ENCODE measurements at places on chromosomes 1 and 21.

DNA sequence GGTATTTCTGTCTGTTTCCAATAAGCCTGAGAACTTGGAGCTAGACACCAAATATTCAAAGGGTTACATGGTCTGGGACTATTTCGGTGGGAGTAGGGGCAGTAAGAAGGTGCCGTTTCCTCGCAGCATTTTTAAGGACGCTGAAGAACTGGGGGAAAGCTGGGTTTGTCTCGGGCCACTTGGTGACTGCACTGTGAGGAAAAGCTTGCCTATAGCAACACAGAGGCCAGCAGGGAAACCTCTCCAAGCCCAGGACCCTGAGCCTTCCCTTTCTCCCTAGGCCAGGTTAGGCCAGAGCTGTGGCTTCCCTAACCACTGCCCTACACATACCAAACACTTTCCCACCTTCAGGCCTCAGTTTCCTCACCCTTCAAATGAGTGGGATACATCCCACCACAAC lies 3.3 kb downstream of the GLIS1 start:
- no peak for DNase-seq

GRCh38 chr1:202923533-202923932 lies 3.5 kb downstream of the KLHL12 start:
- DNase-seq, result no peak

DNA sequence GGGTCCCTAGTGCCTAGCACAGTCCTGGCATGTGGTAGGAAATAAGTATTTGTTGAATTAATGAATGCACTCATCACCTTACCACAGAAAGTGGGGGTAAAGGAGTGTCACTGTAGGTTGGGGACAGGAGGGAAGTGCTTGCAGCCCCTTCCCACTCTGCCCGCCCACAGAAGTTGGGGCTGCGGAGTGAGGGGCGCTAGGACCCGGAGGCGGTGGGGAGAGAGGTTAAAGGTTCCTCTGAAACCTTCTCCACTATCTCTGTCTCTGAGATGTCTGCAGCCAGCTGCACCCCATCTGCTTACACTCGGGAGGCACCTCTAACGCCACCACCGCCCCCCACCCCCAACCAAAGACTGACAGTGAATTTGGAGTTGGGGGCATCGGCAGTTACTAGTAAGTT lies 1.4 kb upstream of the WNT2B start:
- DNase-seq, result no peak

DNA sequence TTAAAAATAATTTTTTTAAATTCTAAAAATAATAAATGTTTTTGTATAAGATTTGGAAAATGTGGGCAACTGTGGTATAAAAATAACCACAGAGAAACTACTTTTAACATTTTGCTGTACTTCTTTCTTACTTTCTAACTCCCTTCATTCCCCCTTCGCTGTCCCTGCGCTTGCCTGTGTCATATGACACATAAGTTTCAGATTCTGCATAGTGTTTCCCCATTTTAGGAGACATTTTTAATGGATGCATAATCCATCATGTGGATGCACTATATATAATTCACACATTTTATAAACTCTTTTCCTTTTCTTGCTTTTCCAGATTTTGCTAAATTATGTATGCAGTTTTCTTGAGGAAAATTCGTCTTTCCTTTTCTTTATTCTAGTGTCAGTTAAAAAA lies 16.3 kb downstream of the ATG4C start:
- no peak for DNase-seq

DNA sequence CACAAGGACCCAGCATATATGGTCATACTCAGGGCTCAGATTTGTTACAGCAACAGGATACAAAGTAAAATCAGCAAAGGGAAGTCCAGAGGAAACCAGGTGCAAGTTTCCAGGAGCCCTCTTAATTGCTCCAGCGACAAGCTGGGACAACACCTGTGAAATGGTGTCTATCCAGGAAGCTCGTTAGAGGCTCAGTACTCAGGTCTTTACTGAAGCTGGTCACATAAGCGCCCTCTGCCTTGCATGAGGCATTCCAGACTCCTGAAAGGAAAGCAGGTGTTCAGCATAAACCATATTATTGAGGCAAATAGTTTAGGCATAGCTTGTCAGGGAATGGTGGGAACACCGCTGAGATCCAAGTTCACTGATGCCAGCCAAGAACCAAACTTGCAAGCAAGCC lies 231.0 kb downstream of the SLC35F3 start:
- DNase-seq, result no peak

DNA sequence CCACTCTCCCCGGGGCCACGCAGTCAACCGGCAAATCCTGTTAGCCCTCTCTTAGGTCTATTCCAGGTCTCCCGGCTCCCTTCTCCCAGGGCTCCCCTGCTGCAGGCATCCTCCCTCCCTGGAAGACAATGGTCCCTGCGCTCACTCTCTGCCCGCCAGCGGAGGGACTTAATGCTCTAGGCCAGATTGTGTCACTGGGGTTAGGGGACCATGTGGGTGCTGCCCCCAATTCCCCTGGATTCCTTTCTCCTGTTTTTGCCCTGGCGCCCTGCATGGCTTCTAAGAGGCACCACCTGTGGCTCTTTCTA lies 8.2 kb downstream of the FAM131C start:
- no peak for DNase-seq

- DNase-seq, result no peak
These were observed 52.4 kb downstream of the SMYD3 start for GRCh38 chr1:246454655-246455054.

- no peak for DNase-seq
These were observed 110.0 kb downstream of the CD247 start for GRCh38 chr1:167408355-167408754.

DNA sequence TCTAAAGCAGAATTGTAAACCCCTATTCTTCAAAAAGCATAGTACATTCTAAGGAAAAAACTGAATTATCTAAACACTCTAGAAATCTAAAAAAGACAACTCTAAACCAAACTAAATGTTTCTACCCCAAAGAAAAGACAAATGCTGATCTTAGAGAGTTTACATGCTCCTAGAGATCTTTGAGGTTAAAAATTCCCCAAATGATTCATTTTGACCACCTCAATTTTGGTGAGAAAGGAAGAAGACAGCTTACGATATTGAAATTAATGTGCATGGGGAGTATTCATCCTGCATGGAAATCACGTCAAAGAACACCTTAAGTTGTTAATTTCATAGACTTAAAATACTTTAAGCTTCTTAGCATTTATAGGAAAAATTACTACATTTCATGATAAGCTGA lies 377.8 kb upstream of the RUNX1 start:
- no peak for DNase-seq

DNA sequence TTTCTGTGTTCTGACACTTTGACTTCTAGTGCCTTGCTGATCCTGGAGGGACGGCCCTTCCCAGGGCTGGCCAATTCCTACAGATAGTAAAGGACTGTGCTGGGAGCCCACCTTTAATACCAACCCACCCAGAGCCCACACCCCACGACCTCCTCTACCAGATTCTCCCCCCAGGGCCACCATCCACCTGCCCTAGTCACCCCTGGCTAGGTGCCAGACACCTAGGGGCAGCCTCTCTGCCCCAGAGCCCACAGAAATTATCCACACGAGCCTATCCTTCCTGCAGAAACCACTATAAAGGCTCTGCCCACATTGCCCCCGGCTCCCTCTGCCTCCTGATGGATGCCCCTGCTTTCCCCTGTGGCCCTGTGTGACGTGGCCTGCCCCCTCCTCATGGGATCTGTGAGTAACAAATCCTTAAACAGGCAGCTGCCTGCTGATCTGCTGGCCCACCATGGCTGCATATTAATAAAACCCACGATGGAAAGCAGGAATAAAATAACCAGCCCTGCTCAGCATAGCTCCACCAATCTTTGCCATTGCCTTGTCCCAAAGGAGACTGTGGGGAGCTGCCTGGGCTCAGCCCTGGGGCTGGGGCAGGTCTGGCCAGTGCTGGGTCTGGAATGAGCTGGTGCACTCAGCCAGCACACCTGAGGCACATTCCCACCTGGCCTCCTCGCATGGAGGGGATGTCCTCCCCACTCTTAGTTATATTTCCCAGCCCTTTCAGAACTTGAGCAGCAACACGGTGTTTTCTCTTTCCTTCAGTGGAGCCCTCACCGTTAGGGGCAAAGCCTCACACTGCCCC lies 488.5 kb downstream of the NPHP4 start:
- no peak for DNase-seq

- DNase-seq, result no peak
These were observed 20.6 kb downstream of the RUNX3 start for GRCh38 chr1:24909388-24909898.

DNA sequence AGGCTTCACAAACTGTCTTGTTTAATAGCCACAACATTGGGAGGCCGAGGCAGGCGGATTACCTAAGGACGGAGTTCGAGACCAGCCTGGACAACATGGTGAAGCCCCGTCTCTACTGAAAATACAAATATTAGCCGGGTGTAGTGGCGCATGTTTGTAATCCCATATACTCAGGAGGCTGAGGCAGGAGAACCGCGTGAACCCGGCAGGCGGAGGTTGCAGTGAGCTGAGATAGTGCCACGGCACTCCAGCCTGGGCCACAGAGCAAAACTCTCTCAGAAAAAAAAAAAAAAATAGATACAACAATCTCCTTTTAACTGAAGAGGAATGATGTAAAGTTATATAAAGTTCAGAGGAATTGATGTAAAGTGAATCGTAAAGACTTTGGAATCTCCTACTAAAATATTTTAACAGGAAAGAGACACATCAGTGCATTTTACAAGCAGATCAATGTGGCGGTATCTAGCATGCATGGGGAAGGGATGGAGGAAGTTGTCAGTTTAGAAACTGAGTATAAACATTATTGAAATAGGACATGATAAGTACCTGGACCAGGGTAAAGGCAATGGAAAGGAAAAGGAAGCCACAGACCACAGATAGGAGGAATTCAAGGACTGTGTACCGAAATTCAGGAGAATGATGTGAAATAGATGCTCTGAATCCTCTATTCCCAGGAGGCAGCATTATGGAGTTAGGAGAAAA lies 41.5 kb downstream of the PTPRC start:
- DNase-seq, result no peak

GRCh38 chr1:168980180-168980579 lies 126.3 kb upstream of the ATP1B1 start:
- DNase-seq, result no peak

- DNase-seq, result no peak
These were observed 85.4 kb upstream of the ACTRT2 start for GRCh38 chr1:2935751-2936390.

DNA sequence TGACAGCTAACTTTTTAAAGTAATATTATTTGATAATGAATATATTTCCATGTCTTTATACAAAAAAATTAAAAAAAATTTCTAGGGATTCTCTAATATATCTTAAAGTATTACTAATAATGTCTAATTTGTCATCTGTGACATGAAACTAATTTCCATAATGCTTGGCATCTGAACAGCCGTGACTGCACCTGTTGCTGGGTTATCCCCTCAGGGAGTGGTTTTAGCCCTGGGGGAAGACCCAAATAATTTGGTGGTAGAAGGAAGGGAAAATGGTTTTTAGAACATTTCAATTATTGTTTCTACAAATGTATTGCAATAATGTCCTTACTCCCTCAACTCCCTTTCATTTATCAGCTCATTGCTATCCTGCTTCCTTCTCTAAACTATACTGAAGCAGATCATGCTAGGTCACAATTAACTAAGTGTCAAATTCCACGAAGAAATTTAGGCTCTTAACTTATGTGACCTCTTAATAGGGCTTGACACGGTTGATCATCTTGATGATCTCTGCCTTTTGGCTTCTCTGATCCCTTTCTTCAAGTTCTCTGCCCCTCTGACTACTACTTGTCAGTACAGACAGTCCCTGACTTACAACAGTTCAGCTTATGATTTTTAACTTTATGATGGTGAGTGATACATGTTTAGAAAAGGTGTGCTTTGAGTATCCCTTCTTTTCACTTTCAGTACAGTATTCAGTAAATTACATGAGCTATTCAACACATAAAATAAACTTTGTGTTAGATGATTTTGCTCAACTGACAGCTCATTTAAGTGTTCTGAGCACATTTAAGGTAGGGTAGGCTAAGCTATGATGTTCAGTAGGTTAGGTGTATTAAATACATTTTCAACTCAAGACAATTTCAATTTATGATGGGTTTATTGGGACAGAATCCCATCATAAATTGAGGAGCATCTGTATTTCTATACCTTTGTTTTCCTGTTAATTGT lies 26.4 kb upstream of the DPH5 start:
- DNase-seq, result no peak

- DNase-seq, result no peak
These were observed 115.7 kb downstream of the GRIK3 start for GRCh38 chr1:36918604-36919003.
